ENCODE measurements at places on chromosomes 16 and 17. TPM values are rescaled to one million over a fixed set of nuclear protein-coding genes. Genes with fewer than 3 reads are reported as not detected.

The CTRB2 gene
- total RNA-seq, result not detected

GRCh38 chr16:31897283-31897682, 23.7 kb downstream of the ZNF267 start:
- no peak for DNase-seq
- H3K4me3 ChIP-seq, result no peak overlapping the region
- peaks cover 7% of the 10 kb centered on the region for H3K4me1 ChIP-seq
- no peaks in the 10 kb centered on the region for H3K27me3 ChIP-seq

- no peaks in the 10 kb centered on the region for H3K27me3 ChIP-seq
- peaks cover 10% of the 10 kb centered on the region for H3K36me3 ChIP-seq
- H3K4me3 ChIP-seq, result peak overlapping the region; percentile 77
- peaks cover 56% of the 10 kb centered on the region for H3K4me1 ChIP-seq
Observed at GRCh38 chr17:35021520-35022380, 41.4 kb downstream of the LIG3 start.

The MINK1 gene
- 263 TPM for total RNA-seq

The HAS3 gene
- 3.5 TPM for total RNA-seq

- H3K36me3 ChIP-seq, result no peaks in the 10 kb centered on the region
- no peak for DNase-seq
- peak overlapping the region; percentile 80 for H3K4me3 ChIP-seq
Observed at GRCh38 chr16:81469710-81470535, 25.3 kb downstream of the CMIP start.

DNA sequence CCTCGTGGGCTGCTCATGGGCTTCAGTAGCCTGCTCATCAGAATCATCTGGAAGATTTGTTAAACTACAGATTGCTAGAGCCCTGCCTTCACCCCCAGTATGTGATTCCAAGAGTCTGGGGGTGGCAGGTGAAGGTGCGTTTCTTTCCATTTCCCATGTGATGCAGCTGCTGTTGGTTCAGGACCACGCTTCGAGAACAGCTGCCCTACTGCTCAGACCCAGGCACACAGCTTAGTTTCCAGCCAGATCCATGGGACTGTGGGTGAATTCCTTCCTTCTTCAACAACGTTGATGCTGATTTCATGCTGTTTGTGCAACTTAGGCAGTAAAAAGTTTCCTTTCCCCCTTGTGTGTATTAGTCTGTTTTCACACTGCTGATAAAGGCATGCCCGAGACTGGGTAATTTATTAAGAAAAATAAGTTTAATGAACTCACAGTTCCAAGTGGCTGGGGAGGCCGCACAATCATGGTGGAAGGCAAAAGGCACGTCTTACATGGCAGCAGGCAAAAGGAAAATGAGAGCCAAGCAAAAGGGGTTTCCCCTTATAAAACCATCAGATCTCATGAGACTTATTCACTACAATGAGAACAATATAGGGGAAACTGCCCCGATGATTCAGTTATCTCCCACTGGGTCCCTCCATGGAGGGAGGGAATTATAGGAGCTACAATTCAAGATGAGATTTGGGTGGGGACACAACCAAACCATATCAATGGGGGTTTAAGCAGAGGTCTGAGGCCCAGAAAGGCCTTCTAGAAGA, 159.2 kb downstream of the XYLT1 start:
- H3K27ac ChIP-seq, result no peak overlapping the region
- no peak for DNase-seq
- H3K36me3 ChIP-seq, result no peaks in the 10 kb centered on the region
- no peaks in the 10 kb centered on the region for H3K27me3 ChIP-seq
- H3K4me3 ChIP-seq, result no peak overlapping the region

The WSCD1 gene
- not detected for total RNA-seq

DNA sequence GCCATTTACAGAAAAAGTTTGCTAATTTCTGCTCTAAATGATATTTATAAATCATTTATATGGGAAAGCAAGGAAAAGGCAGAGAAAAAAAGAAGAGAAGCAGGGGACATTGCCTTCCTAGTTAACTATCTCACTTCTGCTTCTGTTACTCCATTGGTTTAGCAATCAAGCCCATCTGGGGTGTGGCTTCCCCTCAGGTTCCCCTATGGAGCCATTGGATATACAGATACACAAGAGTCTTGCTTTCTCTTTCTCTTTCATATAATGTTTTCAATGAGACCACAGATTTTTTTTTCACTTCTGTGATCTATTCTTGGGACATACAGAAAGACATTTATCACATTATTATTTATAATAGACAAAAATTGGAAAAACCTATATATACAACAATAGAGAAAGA, 105.6 kb upstream of the TOM1L1 start:
- no peaks in the 10 kb centered on the region for H3K36me3 ChIP-seq
- no peak for DNase-seq
- H3K4me3 ChIP-seq, result no peak overlapping the region
- H3K4me1 ChIP-seq, result no peaks in the 10 kb centered on the region
- no peak overlapping the region for H3K27ac ChIP-seq

DNA sequence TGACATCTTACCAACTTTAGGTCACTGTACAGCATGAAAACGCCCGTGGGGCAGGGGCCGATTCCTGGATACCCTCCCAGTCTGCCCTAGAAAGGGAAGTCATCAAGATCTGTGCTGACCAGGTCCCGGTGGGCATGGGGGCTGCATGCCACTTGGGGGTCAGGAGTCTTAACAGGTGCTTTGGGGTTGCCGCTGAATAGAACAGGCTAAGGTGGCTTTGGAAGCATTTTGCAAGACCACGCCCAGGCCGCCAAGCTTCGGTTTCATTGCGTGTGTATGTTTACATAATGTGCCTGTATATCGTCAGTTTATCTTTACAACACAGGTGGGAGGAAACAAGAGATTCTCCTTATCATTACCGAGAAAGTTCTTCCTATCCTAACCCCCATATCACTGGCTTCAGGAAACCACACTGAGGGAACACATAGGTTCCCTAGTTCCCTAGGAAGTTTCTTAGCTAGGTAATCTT, 13.3 kb upstream of the USP36 start:
- H3K27ac ChIP-seq, result no peak overlapping the region
- no peak for DNase-seq
- no peaks in the 10 kb centered on the region for H3K36me3 ChIP-seq
- H3K4me1 ChIP-seq, result no peaks in the 10 kb centered on the region

- H3K4me3 ChIP-seq, result no peak overlapping the region
- H3K36me3 ChIP-seq, result peaks cover 2% of the 10 kb centered on the region
- no peak for DNase-seq
- H3K27me3 ChIP-seq, result no peaks in the 10 kb centered on the region
Observed at GRCh38 chr16:78396046-78396445, 296.6 kb downstream of the WWOX start.

- no peak for DNase-seq
- peaks cover 7% of the 10 kb centered on the region for H3K27me3 ChIP-seq
- H3K4me3 ChIP-seq, result peak overlapping the region; percentile 91
- peak overlapping the region; percentile 77 for H3K27ac ChIP-seq
Observed at GRCh38 chr16:14071576-14072271, 605 bp downstream of the MRTFB start.

The SLC16A6 gene
- 6.4 TPM for total RNA-seq

The CDC6 gene
- 2.7 TPM for total RNA-seq

The LITAFD gene
- 0.75 TPM for total RNA-seq

DNA sequence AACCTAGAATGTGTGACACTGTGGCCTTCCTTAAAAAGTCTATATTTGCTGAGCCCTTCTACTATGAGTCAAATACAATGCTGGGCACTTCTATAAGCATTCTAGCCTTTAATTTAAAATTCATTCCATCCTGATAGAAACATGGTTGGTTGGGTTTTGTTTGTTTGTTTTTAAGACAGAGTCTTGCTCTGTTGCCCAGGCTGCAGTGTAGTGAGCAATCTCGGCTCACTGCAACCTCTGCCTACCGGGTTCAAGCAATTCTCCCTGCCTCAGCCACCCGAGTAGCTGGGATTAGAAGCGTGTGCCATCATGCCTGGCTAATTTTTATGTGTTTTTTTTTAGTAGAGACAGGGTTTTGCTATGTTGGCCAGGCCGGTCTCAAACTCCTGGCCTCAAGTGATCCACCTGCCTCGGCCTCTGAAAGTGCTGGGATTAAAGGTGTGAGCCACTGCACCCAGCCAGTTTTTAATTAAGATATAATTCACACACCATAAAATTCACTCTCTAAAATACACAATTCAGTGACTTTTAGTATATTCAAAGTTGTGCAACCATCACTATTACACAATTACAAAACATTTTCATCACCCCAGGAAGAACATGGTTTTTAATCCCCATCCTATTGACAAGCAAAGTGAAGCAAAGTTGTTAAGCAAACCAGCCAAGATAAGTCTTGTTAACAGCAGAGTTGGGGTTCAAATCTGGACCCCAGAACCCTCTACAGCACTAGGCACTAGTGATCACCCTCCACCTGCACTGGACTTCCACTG, 42.8 kb downstream of the CMTM4 start:
- H3K4me1 ChIP-seq, result peaks cover 11% of the 10 kb centered on the region
- no peak for DNase-seq
- no peak overlapping the region for H3K4me3 ChIP-seq
- H3K36me3 ChIP-seq, result peaks cover 5% of the 10 kb centered on the region
- H3K27me3 ChIP-seq, result peaks cover 29% of the 10 kb centered on the region
- H3K27ac ChIP-seq, result no peak overlapping the region

DNA sequence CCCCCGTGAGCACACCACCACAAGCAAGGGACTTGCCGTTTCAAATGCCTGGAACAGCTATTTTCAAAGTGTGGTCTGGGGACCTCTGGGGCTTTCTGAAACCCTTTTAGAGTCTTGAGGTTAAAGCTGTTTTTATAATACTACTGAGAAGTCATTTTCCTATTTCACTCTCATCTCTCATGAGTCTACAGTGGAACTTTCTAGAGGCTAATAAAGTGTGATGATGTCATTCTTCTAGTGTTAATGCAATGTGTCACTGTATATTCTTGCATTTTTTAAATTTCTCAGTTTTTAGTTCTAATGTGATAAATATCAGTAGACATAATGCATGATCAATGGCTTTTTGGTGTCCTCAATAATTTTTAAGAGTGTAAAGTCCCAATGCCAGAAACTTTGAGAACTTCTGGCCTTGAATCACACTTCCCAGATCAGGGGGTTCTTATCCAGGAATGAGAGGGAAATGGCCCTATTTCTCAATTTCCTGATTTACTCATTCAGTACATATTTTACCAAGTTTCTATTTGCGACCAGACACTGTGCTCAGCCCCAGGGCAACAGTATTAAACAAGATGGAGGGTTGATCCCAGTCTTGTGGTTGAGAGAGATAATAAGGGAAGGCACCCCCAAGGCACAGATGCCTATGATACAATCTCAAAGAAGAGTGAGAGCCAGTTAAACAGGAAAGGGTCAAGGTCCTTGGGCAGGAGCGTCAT, 444.0 kb downstream of the HS3ST3B1 start:
- no peak overlapping the region for H3K4me3 ChIP-seq
- peaks cover 10% of the 10 kb centered on the region for H3K27me3 ChIP-seq
- no peak overlapping the region for H3K27ac ChIP-seq
- no peaks in the 10 kb centered on the region for H3K4me1 ChIP-seq
- no peak for DNase-seq

- H3K36me3 ChIP-seq, result peaks cover 2% of the 10 kb centered on the region
- peaks cover 11% of the 10 kb centered on the region for H3K4me1 ChIP-seq
- no peak overlapping the region for H3K27ac ChIP-seq
Observed at GRCh38 chr16:17143546-17144419, 327.0 kb downstream of the XYLT1 start.

The RNF222 gene
- 0.52 TPM for total RNA-seq

DNA sequence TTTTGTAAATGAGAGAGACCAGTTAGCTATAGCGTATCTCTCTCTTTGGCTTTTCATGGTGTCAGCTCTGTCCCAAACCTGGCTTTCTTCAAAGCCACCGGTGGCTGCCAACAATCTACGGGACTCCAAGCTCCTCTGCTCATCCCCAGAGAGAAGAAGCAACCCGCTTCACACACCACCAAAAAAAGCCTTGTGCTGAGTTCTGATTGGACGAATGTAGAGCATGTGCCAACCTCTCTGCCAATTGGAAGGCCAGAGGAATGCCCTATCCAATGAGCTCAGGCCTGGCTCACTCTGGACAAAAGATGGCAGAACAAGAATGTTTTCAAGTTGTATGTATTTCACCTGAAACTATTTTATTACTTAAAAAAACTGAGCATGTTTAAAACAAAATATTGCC, 202.4 kb downstream of the C16orf95 start:
- no peaks in the 10 kb centered on the region for H3K4me1 ChIP-seq
- no peak overlapping the region for H3K4me3 ChIP-seq
- no peak for DNase-seq
- no peak overlapping the region for H3K27ac ChIP-seq
- H3K36me3 ChIP-seq, result no peaks in the 10 kb centered on the region
- H3K27me3 ChIP-seq, result peaks cover 19% of the 10 kb centered on the region

DNA sequence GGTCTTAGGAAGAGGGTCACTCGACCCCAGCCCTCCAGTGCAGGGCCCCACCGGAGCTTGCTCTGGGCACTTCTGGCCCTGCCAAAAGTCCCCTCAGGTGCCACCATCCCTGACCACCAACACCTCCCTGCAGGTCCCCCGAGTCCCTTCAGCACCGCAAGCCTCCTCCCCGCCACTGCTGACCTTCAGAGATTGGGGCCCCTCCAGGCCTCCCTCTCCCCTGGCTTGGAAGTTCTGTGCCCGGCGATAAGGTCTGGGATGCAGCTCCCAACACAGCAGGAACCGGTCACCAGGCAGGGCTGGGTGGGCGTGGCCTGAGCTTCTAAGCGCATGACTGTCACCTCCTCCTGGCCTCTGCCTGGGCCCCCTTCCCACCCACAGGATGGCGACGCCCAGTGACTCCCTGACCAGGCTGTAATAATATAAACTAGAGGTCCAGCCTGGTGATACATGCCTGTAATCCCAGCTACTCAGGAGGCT, 11.2 kb downstream of the PIEZO1 start:
- no peak for DNase-seq
- no peaks in the 10 kb centered on the region for H3K27me3 ChIP-seq
- H3K27ac ChIP-seq, result peak overlapping the region; percentile 62
- no peak overlapping the region for H3K4me3 ChIP-seq

The ICAM2 gene
- total RNA-seq, result 115 TPM

DNA sequence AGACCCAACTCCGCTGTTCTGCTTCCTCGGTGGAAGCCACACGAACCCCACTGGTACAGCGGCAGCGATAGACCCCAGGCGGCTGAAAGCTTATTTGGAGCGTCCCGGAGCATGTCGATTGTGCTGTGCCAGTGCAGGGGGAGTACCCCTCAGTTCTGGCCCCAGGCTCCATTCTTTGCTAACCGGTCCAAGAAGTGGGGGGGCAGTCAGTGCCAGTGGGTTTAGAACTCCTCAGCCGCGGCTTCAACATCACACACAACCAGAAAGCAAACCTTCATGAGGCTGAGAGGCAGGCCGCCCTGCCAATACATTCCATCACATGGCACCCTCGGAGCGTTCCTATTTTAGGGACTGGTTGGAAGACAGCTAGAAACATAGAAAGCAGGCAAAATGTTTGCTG, 1.7 kb upstream of the MNT start:
- H3K4me3 ChIP-seq, result peak overlapping the region; percentile 82
- DNase-seq, result no peak
- peaks cover 42% of the 10 kb centered on the region for H3K4me1 ChIP-seq

DNA sequence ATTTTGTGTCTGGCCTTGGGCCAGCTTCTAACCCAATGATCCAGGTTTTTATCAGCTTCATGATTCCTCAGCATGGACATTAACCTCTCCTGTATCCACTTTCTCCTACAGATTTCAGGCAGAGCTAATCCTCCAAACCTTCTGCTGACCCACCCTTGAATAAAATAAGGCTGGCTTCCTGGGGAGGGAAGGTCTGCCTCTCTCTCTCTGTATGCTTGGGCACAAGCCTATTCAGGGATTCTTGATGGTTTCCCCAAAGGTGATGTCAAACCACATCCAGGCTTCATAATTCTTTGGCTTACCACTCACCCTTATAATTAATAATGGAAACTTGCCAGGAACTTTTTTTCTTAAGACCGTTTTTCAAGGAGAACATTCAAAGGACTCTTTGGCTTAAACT, 240.1 kb downstream of the UTP18 start:
- no peaks in the 10 kb centered on the region for H3K36me3 ChIP-seq
- no peak overlapping the region for H3K27ac ChIP-seq
- no peaks in the 10 kb centered on the region for H3K4me1 ChIP-seq
- DNase-seq, result no peak

The PDIA2 gene
- total RNA-seq, result not detected
